ENCODE measurements at places on chromosomes 4 and X.

DNA sequence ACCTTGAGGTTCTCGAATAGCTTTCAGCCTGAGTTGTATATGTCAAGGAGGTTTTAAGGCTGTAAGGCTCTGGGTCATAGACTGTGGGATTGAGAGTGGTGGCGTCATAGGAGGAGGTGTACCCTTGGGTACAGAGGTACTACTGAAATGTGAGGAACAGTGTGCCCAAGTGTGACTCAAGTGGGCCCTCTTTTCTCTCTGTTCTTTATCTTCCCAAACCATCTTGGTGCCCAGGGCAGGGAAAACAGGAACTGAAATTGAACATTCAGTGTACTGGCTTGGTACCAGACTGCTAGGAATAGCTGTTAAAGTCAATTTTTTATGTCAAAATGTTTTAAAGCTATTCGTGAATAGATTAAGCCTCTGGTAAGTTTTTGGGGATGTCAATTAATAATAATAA, 136.2 kb upstream of the RPS6KA3 start:
- DNase-seq = no peak

- no peak for DNase-seq
These were observed 1433.8 kb upstream of the TENM3 start for GRCh38 chr4:180809439-180809838.

DNA sequence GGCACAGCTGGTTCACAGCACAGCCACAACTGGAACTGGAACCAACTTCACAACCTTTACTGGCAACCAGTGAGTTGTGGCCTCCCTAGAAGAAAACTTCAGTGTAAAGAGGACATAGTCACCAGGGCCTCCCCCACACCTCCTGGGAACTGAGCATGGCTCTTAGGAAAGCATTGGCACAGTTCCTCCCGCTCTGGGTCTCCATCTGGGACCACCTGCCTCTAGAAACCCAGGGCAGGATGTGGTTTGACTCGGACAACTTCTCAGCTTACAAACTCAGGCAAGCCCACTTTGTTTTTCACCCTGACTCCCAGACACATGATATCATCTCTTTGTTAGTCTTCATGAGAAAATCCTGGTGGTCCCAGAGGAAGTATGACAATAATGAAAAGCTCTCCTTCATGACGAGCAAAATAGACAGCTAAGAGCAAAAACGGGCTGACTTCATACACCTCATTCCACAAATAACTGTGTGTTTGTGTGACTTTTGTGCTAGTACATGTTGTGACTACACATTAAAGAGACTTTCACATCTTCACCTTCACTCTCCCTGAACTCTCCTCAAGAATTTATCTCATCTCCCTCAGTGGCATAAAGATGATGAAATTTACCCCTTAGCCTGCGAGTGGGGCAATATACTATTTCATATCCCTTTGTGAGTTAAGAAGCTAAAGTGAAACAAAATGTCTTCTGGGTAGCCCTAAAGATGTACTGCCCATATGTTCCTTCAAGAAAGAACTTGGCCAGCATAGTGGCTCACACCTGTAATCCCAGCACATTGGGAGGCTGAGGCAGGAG, 75.4 kb downstream of the SH3KBP1 start:
- DNase-seq = no peak

- no peak for DNase-seq
These were observed 65.9 kb upstream of the PPP2R3B start for GRCh38 chrX:452598-452997.

DNA sequence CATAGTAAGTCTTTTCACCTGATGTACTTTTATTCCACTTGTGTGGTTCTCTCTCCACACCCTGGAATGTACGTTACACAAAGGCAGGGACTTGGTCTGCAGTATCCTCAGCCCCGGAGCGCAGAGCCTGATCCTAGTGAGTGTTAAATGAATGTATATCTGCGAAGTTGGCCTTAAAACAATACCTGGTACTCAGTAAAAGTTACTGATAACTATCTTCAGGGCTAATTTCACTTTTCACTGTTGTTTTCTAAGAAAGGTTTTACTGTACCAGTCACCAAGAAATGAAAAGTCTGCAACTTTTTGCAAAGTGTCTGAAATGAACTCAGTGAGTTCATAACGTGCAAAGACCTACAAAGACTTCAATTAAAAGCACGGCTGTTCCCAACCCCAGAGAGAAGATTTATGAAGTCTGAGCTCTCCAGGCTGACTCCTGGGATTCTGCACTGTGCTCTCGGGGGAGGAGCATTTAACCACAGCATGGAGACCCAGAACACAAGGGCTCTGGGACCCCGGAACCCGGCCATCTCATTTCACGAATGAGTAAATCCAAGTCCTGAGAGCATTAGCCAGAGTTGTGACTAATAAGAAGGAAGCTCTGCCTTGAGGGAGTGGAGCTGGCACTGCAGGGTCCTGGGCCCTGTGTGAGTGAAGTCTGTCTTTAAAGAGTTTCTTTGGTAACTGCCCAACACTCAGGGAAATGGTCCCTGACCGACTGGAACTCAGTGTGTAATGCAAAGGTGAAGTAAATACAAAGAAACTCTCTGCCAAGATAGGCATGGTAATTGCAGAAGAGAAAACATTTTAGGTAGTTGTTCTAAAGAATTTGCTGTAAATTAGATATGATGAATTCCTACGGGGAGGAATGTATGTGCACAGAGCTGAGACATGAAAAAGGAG, 165.8 kb downstream of the NSUN7 start:
- no peak for DNase-seq

DNA sequence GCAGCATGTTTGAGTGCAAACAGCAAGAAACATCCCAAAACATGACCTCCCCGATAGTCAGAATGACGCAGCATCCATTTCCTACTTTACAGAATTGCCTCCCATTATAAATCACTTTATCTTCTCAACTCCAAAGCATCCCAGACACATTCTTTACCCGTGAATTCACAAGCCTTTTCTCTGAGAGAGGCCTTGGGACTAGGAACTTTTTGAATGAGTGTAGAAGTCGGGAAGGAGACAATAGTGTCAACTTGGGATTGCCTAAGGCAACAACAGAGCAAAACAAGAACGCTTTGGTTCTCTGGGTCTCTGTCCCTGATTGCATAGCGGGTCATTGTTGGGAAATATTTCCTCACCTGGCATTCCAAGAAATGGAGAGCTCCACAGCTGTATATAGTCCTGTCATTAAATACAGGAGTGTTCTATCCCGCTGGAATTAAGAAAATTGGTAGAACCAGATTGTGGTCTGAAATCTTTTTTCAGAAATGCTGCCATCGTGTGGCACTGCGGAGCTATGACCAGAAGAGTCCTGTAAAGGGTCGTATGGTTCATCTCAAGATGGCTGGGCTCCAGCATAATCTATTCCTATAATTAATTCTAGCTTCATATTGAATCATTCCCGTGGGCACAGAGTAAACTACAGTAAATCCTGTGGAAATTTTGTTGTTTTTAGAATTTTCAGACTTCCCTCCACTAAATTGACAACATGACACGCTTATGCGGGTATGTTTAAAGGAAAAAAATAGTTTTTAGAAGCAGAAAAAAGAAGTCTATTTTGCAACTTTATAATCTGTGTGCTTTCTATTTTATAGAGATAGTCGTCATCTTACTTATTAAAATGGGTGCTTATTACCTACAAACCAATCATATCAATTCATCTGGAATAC, 2.0 kb upstream of the SPP1 start:
- DNase-seq = no peak

DNA sequence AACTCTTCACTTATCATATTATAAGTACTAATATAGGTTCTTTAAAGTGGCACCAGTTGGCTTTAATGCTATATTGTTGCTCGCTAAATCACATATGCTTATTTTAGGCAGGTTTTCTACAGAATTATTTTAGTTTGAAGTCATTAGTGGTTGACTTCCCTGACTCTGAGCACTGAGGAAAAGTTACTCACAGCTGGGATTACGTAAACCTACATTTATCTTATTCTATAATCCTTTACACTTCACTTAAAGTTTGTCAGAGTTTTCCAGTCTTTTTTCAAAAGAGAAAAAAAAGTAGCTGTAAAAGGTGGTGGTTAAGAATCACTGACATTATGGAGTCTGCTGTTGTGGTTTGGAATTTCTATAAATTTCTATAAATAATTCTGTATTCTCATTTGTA, 5.8 kb downstream of the UGT2B4 start:
- no peak for DNase-seq

GRCh38 chrX:49884290-49884862, 5.1 kb downstream of the USP27X start:
- DNase-seq = peak; percentile 44
